ENCODE measurements at places on chromosomes 7 and 10. TPM values are rescaled to one million over a fixed set of nuclear protein-coding genes. Genes with fewer than 3 reads are reported as not detected.

The LRIT2 gene
- not detected for total RNA-seq

The TMEM229A gene
- not detected for total RNA-seq

The FGL2 gene
- 0.86 TPM for total RNA-seq

The CALML3 gene
- not detected for total RNA-seq

The KNDC1 gene
- total RNA-seq: 5.6 TPM

The SCART1 gene
- 4.2 TPM for total RNA-seq

The ARHGAP12 gene
- 57.0 TPM for total RNA-seq

The GPR146 gene
- total RNA-seq: under 0.01 TPM

The CLDN4 gene
- 0.86 TPM for total RNA-seq

The ZDHHC4 gene
- total RNA-seq: 62.5 TPM

The PEX1 gene
- total RNA-seq: 30.2 TPM

The SFRP4 gene
- 0.43 TPM for total RNA-seq

The TMEM196 gene
- not detected for total RNA-seq

The CHRM2 gene
- total RNA-seq: 28.9 TPM

The VSIR gene
- total RNA-seq: 57.4 TPM

The CTAGE4 gene
- total RNA-seq: 0.43 TPM

The BMPER gene
- 5.8 TPM for total RNA-seq

The CALHM1 gene
- total RNA-seq: not detected

The NKX1-2 gene
- total RNA-seq: not detected

The ZNF365 gene
- 6.1 TPM for total RNA-seq

The TUBAL3 gene
- total RNA-seq: not detected

The ANKRD61 gene
- not detected for total RNA-seq

The FANK1 gene
- total RNA-seq: 2.9 TPM

The OR2A42 gene
- under 0.01 TPM for total RNA-seq

The PRSS37 gene
- total RNA-seq: not detected

The CPA1 gene
- 0.32 TPM for total RNA-seq

All from fibroblast of villous mesenchyme (primary cell).